ENCODE measurements at places on chromosomes 12 and 14. TPM values are rescaled to one million over a fixed set of nuclear protein-coding genes. Genes with fewer than 3 reads are reported as not detected.

GRCh38 chr12:118375348-118375747, 1.0 kb upstream of the SUDS3 start:
- no peak for DNase-seq

GRCh38 chr12:58673021-58673420, 247.3 kb downstream of the LRIG3 start:
- DNase-seq: no peak

GRCh38 chr14:67440513-67440912, 28.5 kb upstream of the PLEK2 start:
- DNase-seq: no peak

- DNase-seq: no peak
Observed at GRCh38 chr12:88860851-88861250, 280.6 kb upstream of the KITLG start.

DNA sequence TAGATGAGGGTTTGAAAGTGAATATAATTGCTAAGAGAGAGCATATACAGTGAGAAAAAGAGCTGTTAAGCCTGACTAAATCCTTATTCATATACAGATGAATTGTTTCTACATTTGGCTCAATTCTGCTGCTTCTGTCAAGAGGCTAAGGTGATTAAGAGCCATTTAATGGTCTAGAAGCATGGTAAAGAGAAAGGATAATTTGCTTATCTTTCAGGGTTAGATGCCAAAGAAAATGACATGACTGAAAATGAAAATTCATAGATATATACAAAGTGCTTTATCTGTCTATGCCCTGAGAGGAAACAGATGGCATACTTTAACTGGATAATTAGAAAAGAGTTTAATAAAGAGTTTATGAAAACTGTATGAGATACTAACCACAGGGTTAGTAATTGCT, 834.9 kb downstream of the SLC6A15 start:
- no peak for DNase-seq

GRCh38 chr12:53825246-53826081, 73.7 kb upstream of the CISTR start:
- DNase-seq: no peak

DNA sequence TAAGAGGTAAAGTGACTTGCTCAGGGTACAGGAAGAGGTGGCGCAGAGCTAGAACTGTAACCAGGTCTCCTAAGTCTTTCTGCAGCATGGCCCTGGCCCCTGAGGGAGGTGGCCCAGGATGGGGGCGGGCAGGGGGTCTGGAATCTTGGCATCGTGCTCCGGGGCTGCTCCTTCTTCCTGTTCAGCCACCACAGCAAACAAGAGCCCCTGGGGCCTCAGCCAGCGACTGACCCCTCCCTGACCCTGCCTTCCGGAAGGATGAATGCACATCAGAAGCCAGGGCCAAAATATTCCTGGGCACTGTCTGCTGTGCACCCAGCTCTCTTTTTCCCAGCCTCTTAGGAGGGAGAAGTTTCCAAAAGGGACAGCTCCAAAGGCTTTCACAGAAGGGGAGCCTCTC, 242.8 kb downstream of the DPF3 start:
- DNase-seq: no peak

DNA sequence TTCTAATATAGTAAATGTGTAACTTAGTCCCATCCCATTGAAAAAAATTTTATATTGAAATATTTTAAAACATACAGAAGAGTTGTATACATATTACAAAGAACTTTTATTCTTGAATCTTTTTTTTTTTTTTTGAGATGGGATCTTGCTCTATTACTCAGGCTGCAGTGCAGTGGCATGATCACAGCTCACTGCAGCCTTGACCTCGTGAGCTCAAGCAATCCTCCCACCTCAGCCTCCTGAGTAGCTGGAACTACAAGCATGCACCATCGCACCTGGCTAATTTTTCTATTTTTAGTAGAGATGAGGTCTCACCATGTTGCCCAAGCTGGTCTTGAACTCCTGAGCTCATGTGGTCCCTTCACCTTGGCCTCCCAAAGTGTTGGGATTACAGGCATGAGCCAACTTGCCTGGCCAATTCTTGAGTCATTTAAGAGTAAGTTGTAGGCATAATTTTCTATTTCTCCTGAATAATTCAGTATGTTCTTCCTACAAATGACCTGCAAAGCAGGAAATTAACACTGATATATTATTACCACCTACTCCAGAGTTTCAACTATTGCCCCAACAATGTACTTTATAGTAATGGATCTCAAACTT, 153.0 kb upstream of the BMP4 start:
- no peak for DNase-seq

DNA sequence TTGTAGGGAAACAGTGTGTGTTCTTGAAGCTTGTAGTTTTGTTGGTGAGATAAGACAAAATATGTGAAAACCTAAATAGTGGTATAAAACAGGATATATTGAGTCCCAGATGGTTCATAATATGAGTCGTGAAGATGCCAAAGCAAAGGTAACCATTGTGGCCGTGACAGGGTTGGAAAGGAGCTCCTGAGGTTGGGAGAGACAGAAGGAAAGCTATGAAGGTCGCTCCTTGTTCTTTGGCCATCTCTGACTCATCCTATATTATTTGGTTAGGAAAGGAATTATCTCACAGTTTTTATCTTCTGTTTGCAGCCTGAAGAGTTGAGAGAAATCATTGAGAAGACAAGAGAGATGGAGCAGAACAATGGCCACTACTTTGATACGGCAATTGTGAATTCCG, 27.1 kb downstream of the ATP6V1D start:
- no peak for DNase-seq

- no peak for DNase-seq
Observed at GRCh38 chr12:67633708-67634107, 14.8 kb upstream of the DYRK2 start.

DNA sequence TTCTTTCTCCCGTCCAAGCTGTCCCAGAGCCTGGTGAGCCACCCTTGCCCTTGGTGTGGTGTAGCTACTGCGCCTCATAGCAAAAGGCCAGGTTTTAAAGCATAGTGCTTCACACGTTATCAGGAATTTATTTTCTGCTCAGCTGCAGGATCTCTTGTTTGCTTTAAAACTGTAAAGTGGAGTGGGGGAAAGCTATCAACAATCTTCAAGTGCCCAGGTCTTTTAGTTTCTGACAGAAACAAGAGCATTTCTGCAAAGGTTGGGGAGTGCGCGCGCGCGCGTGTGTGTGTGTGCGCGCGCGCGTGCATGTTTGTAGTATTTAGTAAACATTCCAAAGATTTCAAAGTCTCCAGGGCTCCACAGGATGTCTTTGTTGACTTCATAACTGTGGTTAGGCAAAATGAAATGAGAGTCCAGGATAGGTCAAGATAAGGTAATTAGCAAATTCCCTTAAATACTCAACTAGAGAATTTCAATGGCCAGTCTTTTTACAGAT, 45.5 kb downstream of the EML1 start:
- no peak for DNase-seq

DNA sequence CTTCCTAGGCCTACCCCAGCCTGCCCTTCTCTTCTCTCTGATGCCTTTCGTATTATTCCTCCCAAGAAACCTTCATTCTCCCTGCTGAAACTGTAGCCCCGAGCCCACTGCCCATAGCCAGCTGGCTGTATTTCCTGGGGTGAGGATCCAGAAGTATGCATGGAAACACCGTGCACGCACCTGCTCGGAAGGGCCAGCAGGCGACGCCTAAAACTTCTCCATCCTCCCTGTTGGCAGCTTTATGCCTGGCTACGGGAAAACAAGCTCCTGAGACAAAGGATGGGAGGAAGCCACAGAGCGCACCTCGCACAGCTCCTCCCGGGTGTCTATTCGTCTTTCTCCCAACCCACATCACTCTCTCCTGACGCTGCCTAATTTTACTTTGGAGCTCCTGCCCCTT, 69.0 kb upstream of the CAPRIN2 start:
- no peak for DNase-seq

- no peak for DNase-seq
Observed at GRCh38 chr14:51023964-51024363, 70.9 kb downstream of the TRIM9 start.

- DNase-seq: no peak
Observed at GRCh38 chr12:69073035-69073434, 140.1 kb upstream of the CPM start.

DNA sequence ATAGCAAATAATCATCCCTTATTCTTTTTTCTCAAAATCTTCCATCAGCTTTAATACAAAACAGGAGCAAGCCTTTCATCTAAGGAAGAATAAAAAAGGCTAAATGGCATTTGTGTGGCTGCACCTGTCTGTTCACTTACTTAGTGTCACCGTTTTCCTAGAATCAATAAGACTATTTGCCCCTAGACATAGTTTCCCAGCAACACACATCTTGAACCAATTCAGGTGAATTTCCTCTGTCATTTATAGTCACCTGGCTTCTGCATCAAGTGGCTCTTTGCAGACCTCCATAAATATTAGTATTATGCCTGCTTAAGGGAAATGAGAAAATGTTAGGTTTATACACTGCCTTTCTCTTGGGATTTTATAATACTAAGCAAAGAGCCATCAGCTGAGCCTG, 17.4 kb upstream of the GCH1 start:
- no peak for DNase-seq

DNA sequence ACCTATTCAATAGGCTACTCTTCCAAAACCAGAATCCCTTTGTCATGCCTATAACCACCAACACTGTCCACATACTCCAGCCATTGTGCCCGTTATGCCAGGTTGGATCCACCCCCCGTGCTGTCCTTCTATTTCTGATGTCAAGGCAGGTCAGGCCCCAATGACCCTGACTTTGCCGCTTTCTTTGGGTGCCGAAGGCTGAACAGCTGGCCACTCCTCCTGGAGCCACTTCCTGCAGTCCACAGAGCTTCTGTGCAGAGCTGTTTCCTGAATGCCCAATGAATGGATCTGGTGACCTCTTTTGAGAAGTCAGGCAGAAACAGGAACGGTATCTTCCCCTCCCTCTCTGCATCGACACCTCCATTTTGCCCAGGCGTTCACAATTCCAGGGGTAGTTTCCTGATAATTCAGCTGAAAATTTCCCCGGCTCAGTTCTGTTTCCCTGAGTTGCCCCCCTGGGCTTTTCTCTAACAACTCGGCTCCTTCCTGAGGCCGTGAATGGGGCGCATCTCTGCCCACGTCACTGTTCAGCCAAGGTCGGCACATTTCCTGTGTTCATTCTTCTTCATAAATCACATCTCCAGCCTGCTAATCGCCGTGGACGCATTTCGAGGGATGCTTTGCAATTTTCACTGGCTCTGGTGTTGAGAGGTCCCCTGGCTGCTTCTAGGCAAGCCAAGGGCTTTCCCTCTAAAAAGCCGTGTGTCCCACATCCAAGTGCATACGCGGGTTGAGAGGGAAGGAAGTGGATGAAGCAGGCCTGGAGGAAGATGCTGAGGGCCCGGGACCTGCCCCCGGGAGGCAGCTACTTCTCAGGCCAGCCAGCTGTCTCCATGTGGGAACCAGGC, 86.5 kb downstream of the PAPOLA start:
- DNase-seq: no peak

DNA sequence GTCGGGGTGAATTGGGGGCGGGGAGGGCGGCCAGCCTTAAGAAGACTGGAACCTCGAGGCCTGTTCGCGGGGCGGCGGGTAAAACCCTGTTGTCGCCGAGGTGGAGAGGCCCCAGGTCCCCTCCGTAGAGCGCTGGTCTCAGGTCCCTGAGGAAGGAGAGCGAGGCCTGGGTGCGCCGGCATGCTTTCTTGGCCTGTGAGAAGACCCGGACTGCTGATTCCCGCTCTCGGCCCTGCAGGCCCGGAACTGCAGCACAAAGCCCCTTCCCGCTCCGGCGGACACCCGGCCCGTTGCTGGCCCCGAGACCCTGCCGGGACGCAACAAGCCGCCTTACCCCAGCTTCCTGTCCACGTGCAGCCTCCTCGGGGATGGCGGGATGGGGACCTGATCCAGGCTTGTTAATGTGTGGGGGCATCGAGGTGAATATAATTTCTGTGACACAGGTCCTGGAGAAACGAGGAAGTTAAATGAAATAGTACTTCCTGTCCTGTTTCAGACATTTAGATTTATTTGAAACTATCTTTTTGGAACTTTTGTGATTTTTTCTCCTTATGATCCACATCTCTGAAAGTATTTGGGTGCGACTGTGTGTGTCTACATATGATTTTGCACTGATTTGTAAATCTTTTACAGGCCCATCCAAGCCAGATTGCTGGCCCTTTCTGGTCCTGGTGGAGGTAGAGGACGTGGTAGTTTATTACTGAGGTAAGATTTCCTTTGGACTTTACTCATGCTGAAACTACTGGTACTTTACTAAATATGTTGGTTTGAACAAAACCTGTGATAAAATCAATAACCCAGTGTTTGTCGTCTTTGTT, 600 bp downstream of the PNN start:
- DNase-seq: peak; percentile 39

DNA sequence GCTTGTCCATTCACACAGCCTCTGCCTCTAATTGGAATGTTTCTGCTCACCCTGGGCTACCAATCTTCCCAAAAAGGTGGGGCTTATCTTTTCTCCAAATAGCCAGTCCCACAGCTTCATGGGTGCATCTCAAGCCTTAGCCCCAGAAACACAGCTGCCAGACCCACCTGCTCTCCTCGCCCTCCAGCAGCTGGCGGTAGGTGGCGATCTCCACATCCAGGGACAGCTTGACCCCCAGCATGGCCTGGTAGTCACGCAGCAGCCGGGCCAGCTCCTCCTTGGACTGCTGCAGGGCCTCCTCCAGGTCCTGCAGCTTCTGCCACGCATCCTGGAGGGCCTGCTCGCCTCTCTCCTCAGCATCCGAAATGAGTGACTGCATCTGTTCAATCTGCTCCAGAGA, 11.1 kb downstream of the KRT77 start:
- no peak for DNase-seq

RTL1 gene
- polyA plus RNA-seq: 0.16 TPM

ZNF84 gene
- polyA plus RNA-seq: 69.6 TPM

EML1 gene
- polyA plus RNA-seq: 36.1 TPM

FCF1 gene
- 51.2 TPM for polyA plus RNA-seq

ALKBH2 gene
- 33.2 TPM for polyA plus RNA-seq

USP44 gene
- 1.9 TPM for polyA plus RNA-seq

NPFF gene
- not detected for polyA plus RNA-seq
